GM19239 (cell line): ENCODE measurements at places on chromosomes 7 and 10.

DNA sequence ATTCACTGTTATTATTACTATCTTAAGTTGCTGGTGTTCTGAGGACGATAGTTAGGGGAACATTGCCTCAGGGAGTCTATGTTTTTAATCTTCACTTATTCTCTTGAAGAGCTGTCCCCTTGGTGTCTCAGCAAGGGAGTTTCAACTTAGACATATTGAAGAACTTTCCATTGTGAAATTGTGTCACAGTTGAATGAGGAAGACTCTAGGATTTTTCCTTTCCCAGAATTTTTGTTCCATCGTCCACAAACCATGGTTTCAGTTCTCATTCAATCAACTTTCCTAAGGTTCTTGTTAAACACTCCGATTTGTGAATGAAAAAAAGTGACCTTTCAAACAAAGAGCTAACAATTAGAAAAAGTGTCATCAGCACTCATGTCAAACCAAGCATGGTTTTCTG is 128.3 kb downstream of the GATA3 start:
- no peak for DNase-seq

DNA sequence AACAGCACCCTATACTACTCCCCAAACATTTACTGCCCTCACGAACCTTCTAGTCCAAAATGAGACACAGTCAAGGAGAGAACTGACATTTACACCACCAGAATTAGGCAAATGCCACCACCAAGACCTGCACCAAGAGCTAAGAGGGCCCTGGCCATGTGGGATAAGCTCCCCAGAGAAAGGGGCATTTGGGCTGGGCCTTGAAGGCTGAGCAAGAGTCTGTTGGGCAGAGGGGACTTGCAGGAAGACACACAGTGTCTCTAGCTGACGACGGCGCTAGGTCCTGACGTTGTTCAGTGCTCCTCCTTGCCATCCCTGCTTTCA is 326.4 kb upstream of the ZMIZ1 start:
- no peak for DNase-seq

DNA sequence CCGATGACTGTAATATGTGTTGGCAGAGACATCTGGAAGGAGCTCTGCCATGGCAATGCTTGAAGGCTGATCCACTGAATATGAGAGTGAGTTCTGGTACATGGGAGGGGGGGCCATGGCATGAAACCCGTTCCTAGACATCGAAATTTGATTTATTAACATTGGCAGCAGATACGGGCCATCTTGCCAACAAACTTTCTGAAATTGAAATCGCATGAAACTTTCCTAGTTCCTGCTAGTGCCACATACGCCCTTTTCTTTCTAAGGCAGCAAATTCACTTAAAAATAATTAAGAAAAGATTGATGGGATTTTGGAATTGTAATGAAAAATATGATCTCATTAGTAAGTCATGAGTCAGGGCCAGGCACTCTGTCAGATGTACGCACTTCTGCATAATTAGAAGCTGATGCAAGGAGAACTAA is 91.8 kb upstream of the KMT2C start:
- no peak for DNase-seq

- DNase-seq = no peak
Measured at GRCh38 chr7:46147871-46148270, 226.8 kb upstream of the IGFBP3 start.

DNA sequence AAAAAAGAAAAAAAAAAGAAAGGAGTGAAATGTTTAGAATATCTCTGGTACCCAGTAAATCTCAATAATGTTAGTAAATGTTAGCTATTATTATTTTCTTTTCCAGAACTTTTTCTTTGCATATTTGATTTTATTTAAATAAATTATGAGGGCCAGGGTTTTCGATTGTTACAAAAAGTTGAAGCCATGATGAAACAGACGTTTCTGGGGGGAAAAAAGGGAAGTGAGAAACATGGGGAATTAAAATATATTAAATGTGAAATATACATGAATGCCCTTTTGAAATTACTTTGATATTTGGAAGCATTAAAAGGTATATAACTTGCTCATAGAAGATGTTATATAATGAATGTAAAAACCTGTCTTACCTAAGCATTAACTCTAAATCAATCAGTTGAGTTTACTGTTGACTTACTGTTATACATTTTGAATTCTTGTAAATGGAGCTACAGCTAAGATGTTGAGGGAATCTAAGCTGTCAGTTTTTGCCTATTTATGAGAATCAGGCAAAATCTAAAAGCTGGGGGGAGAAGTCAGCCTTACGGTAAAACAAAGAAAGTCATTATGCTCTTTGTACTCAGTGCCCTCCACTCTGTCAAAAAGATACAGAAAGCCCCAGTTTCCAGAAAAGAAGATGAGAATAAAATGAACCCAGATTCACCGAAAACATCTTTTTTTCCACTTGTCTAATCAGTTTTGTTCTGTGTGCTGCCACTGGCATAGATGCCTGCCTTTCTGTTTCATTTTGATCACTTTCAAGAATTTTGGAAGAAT is 30.0 kb upstream of the KDM7A start:
- DNase-seq = no peak

DNA sequence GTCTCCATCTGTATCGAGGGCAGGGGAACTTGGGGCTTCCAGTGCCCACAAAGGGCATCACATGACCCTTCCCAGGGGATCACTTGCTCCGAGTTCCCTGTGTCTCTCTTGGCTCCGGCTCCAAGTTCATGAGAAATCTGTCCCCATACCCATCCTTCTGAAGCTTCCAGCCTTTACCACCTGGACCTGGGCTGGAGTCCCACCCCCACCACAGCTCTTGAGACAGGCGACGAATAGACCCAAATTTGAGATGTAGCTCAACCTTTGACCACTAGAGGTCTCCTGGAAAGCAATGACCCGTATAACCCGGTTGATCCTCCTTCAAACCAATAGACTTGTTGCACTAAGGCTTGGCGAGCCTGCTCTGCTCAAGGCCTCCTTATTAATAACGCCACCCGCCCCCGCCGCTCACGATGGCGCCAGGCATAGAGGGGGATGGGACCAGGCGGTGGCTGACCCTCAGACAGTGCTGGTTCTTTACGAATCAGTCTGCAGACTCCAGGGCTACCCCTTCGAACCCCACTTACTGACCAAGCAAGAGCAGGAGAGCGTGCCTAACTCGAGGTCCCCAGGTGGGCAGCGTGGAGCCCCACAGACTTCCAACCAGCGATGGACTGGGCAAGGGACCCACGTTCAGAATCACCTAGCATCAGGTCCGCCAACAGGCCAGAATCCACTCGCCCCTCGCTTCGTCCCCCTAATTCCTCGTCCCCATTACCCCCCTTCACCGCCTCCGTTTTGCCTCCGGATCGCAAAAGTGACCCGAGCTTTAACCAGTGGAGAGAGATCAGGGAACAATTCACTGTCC is 4.4 kb upstream of the ARID5B start:
- peak; percentile 67 for DNase-seq

GRCh38 chr10:103281753-103282152 is 4.8 kb downstream of the INA start:
- DNase-seq = no peak

GRCh38 chr10:24824124-24824523 is 100.4 kb upstream of the ARHGAP21 start:
- DNase-seq = no peak

GRCh38 chr10:97711640-97712572 is 1.6 kb upstream of the MARVELD1 start:
- no peak for DNase-seq

DNA sequence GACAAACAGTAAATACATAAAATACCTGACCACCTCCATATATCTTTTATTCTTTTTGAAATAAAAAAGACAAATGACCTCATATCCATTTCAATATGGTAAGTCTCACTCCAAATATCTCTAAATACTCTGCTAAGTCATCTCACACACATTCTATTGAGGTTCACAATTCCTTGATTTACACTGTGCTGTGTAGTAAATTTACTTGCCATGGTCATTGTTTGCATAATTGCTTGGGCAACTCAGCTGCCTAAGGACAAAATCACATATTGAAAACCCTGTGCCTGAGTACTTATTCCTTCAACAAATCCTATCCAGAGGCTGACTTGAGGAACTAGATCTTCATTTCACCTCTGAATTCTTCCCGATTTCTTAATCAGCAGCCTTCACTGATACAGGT is 176.4 kb downstream of the THSD7A start:
- DNase-seq = no peak

GRCh38 chr10:116120688-116121455 is 152.1 kb downstream of the GFRA1 start:
- no peak for DNase-seq

GRCh38 chr7:157411580-157411979 is 74.8 kb downstream of the DNAJB6 start:
- no peak for DNase-seq

- DNase-seq = peak; percentile 61
Measured at GRCh38 chr10:83680470-83680891, 458.8 kb upstream of the GHITM start.

DNA sequence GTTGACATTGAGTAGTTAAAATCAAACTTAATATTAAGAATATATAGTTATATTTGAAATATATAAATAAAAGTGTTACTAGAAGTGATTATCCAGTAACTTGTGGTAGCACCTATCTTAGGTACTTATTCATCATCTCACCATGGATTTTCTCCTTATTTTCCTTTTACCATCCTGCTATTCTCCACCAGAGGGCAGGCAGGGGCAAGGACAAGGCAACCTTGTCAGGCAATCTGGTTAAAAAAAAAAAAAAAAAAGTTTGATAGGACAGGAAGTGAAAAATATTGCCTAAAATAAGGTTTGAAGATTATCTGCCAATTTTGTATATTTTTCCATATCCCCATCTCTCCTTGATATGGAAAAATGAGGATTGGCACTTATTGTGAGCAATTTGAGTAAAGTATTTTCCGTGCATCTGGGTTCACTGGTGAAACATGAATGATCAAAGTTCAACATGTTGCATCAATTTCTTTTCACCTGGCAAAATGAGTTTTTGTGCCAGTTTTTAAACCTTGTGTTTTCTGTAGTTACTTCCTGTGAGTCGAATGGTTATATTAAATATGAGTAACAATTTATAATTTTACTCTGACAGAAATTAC is 256.7 kb downstream of the AGMO start:
- no peak for DNase-seq

- no peak for DNase-seq
Measured at GRCh38 chr7:70634610-70635068, 497.3 kb upstream of the GALNT17 start.

- no peak for DNase-seq
Measured at GRCh38 chr10:49260644-49261296, 38.2 kb upstream of the C10orf71 start.

GRCh38 chr10:32538256-32538655 is 92.3 kb downstream of the CCDC7 start:
- DNase-seq = no peak

DNA sequence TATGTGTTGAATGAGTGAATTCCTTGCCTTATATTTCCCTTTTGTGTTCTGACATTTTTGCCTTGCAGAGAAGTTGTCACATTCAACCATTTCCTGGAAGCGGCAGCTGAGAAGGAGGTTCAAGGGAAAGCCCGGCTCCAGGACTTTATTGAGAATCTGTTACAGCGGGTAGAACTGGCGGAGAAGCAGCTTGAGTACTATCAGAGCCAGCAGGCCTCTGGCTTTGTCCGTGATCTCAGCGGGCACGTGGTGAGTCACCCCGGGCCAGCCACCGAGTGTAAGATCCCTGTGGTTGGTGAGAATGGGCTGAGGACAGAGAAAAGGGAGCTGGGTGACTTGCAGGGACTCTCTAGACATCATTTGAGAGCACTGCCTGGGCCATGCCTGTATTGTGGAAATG is 14.2 kb downstream of the ZNF365 start:
- no peak for DNase-seq

- no peak for DNase-seq
Measured at GRCh38 chr7:106448992-106449859, 164.4 kb upstream of the NAMPT start.

DNA sequence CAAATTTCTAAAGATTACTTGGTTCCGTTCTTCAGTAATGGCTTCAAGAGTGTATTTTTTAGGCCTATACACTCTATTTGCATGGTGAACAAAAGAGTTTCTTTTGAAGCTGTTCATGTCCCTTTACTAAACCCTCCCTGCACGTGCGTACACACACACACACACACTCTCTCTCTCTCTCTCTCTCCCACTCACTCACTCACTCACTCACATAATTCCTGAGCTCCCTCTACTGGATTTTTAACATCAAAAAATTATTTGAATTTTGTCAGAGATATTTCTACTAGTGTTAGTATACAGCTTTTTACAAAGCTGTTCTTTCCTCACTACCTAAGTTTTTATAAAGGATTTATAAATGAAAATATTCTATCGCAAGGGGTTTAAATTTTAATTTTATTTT is 85.9 kb downstream of the UBE3C start:
- DNase-seq = no peak

- no peak for DNase-seq
Measured at GRCh38 chr10:122276611-122277208, 5.6 kb downstream of the BTBD16 start.

- no peak for DNase-seq
Measured at GRCh38 chr7:42161719-42162118, 75.3 kb downstream of the GLI3 start.

DNA sequence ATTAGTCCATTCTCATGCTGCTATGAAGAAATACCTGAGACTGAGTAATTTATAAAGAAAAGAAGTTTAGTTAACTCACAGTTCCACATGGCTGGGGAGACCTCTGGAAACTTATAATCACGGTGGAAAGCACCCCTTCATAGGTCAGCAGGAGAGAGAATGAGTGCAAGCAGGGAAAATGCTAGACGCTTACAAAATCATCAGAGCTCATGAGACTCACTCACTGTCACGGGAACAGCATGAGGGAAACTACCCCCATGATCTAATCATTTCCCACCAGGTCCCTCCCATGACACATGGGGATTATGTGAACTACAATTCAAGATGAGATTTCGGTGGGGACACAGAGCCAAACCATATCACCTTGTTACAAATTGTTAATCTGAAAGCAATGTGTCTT is 15.8 kb downstream of the TAS2R39 start:
- DNase-seq = no peak

DNA sequence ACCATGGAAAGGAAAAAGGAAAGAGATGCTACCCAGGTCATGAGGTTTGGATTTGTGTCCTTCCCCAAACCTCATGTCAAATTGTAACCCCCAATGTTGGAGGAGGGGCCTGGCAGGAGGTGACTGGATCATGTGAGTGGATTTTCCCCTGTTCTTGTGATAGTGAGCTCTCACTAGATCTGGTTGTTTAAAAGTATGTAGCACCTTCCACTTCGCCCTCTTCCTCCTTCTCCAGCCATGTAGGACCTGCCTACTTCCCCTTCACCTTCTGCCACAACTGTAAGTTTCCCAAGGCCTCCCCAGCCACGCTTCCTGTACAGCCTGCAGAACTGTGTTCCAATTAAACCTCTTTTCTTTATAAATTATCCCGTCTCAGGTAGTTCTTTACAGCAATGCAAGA is 113.9 kb downstream of the FAM107B start:
- DNase-seq = no peak
